ENCODE measurements at places on chromosomes 2 and 18.

- DNase-seq = peak; percentile 100
Measured at GRCh38 chr2:12819103-12819475, 102.4 kb downstream of the TRIB2 start.

DNA sequence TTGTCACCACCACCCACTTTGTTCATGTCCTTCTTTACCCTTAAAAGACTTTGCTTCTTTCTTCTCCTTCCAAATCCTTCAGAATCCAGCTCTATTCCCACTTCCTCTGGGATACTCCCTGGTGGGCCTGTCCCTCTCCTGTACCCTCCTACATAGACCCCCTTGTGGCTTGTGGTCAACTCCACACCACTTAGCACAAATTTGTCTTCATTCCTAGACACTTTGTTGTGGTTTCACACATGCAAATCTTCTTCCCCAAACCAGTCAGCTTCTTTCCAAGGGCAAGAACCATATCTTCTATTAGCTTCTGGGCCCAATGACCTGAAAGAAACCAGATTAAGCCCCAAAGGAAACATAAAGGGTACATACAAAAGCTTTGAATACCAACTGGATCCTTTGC, 342.4 kb downstream of the TNS1 start:
- DNase-seq = no peak

DNA sequence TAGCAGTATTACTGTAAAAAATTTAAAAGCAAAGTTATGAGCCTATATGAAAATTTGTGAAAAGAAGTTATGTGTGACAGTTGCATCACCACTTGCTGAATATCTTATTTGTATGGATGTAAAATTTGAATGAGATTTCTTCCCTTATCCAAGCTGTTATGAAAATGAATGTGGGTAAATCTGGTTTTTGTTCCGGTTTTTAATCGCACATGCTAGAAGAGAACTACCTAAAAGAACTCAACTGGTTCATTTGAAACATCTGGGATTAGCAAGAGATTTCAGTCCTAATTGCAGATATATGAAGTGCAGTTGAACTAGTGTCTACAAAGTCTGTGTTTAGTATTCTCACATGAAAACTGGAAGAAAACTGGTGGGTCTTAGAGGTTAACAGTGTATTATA, 467.1 kb upstream of the SPHKAP start:
- DNase-seq = no peak

DNA sequence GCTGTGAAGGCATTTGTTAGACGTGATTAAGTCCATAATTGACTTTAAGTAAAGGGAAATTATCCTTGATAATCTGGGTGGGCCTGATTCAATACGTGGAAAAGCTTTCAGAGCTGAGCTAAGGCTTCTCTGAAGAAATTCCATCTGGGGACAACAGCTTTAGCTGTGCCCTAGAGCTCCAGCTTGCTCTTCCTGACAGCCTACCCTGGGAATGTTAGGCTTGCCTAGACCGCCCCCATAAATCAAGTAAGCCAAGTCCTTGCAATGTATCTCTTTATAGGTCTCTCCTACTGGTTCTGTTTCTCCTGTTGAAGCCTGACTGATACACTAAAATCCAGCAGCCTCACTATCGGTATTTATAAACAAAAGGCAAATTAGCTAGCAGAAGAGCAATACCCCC, 160.0 kb downstream of the STK39 start:
- DNase-seq = no peak

- DNase-seq = no peak
Measured at GRCh38 chr18:37419866-37420265, 145.7 kb downstream of the CELF4 start.

DNA sequence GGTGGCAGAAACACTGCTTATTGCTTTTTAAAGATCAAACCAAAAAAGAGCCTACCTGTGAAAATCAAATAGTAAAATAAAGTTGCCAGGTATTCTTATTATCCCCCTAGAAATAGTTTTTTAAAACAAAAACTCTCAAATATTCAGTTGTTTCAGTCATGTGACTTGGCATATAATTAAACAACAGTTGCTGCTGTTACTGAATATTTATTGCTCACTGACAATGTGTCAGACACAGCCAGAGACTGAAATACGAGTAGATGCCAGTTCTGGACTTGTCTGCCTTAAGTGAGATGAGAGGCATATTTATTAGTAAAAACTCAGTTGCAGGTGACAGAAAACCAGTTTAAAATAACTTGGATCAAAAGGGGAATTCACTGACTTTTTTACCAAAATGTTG, 106.0 kb upstream of the RAB12 start:
- no peak for DNase-seq

- no peak for DNase-seq
Measured at GRCh38 chr18:12377556-12378197, 650 bp upstream of the AFG3L2 start.

DNA sequence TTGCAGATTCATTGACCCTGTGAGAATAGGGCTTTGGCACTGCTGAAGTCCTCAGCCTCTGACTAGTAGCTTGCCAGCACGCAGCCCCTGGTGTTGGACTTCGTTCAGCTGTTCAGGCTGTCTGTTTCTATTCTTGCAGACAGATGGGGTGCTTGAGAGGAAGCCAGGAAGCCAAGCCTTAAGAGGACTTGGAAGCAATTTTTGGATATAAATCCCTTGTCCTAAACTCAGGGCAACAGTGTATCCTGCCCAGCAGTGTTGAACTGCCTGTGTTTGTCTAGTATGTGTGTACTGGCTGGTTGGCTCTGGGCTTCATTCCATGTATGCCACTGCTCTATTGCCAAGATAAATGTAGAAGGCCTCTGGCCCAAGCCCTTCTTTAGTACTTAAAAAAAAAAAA, 108.6 kb downstream of the COMMD1 start:
- DNase-seq = peak; percentile 88

- DNase-seq = peak; percentile 66
Measured at GRCh38 chr2:227849906-227850305, 21.5 kb upstream of the DAW1 start.

GRCh38 chr2:33236482-33237385, 239.7 kb upstream of the RASGRP3 start:
- peak; percentile 49 for DNase-seq

- peak; percentile 66 for DNase-seq
Measured at GRCh38 chr2:109438773-109439389, 174.9 kb downstream of the SEPTIN10 start.

DNA sequence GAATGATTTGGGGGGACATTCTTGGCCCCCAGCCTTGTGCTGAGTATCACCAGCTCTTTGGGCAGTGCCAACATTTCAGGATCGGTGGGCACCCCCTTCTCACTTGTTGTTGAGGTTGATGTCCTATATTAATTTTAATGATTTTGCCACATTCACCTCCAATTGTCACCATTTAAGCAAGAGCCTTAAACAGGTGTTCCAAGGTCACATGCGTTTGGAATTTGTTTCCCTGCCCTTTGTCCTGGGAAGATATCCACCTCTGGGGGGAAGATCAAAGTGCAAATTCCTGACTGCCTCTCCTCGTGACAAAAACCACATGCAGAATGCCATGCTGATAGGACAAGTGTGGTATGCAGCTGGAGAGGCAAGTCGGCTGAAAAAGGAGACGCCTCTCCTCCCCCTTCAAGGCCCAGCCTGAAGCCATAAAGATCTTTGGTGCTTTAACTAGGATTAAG, 72.5 kb upstream of the ID2 start:
- no peak for DNase-seq

GRCh38 chr18:26317398-26317797, 91.2 kb downstream of the TAF4B start:
- peak; percentile 18 for DNase-seq

- DNase-seq = no peak
Measured at GRCh38 chr18:51278045-51278649, 80.7 kb upstream of the MEX3C start.

GRCh38 chr18:47996091-47996541, 65.7 kb upstream of the SMAD2 start:
- no peak for DNase-seq

DNA sequence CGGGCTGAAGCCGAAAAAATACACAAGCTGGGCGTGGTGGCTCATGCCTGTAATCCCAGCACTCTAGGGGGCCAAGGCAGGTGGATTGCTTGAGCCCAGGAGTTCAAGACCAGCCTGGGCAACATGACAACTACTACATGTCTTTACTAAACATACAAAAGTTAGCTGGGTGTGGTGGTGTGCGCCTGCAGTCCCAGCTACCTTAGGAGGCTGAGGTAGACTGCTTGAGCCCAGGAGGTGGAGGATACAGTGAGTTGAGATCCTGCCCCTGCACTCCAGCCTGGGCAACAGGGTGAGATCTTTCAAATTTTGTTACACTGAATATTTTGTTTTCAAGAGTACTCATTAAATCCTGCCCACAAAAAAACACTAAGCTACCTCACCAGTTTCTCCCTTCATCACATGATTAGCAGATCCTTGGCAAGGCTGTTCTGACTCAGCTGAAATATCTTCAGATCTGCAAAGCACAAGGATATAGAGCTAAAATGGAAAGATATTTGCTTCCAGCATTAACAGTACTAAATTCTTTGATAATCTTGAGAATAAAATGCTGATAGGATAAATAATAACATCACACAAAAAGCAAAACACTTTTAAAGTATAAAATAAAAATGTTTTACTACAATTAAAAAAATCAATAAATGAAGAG, 28.2 kb upstream of the MCM6 start:
- peak; percentile 54 for DNase-seq

GRCh38 chr2:62455957-62456692, 49.9 kb downstream of the TMEM17 start:
- peak; percentile 58 for DNase-seq

DNA sequence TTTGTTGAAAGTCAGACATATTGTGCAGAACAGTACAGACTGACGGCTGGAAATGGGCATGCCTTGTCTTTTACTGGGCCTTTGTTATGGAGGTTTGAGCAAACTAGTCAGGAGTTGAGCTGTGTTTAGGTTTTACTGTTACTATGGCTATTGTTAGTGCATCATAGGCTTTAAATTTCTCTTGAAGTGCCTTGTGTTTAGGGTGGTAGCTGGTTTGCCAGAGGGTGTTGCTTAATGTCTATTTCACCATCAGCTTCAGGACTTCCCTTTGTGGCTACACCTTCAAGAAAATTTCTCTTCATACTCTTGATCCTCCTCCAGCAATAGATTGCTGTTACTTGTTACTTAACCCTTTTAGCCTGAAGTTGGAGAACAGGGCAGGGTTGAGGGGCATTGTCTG, 104.6 kb downstream of the CAPN13 start:
- DNase-seq = peak; percentile 31

DNA sequence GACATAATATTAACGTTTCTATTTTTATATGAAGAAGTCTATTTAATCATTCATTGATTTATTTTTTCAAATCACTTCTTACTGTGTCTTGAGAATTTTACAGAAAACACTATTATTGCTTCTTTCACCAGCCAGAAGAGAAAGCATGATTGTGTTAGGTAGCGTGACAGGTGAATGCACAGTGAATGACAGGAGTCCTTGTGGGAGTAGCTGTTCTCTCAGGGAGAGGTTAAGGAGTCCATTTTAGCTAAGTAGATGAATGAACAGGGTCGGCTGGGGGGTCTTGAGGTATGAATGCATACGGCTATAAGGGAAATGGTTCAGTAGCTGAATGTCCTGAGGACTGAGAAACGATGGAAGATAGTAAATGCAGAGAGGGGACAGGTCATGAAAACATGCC, 56.2 kb downstream of the CTNNA2 start:
- no peak for DNase-seq

GRCh38 chr2:208358758-208359631, 47.6 kb upstream of the PTH2R start:
- peak; percentile 16 for DNase-seq

- no peak for DNase-seq
Measured at GRCh38 chr2:236932831-236933361, 152.8 kb upstream of the COPS8 start.

GRCh38 chr2:71499691-71500090, 46.3 kb downstream of the DYSF start:
- DNase-seq = no peak

GRCh38 chr2:198311020-198311419, 506.6 kb downstream of the PLCL1 start:
- DNase-seq = no peak

- peak; percentile 76 for DNase-seq
Measured at GRCh38 chr18:36095936-36096519, 28.7 kb upstream of the RPRD1A start.

GRCh38 chr2:215356948-215357461, 45.1 kb downstream of the ATIC start:
- DNase-seq = peak; percentile 78

GRCh38 chr2:6083136-6083535, 391.0 kb downstream of the SOX11 start:
- DNase-seq = no peak

DNA sequence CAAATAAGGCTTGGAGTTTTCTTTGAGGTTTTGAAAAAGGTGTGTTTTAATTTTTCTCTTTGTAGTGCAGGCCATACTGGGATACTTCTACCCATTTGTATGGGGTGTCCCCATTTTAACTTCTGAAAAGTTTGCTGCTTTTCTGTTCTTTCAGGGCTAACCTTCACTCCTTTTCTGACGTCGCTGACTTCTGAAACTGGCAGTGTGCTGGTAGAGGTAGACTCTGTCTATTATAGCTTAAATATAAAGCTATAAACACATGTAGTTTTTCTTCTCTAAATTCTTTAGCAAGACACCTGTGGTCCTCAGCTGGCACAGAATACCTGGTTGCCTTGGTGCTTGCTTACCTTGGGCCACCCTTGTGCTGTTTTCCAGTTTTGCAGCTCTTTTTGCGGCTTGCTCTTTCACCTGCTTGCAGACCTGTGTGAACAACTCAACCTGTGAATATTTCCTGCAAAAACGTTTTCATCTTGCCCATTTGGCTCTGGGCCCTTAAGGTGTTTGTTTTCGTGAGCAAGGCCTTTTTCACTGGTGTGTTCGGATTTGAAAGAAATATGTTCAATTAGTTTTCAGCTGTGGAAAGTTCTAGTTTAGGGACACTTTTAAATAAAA, 42.2 kb downstream of the PHLPP1 start:
- DNase-seq = no peak

DNA sequence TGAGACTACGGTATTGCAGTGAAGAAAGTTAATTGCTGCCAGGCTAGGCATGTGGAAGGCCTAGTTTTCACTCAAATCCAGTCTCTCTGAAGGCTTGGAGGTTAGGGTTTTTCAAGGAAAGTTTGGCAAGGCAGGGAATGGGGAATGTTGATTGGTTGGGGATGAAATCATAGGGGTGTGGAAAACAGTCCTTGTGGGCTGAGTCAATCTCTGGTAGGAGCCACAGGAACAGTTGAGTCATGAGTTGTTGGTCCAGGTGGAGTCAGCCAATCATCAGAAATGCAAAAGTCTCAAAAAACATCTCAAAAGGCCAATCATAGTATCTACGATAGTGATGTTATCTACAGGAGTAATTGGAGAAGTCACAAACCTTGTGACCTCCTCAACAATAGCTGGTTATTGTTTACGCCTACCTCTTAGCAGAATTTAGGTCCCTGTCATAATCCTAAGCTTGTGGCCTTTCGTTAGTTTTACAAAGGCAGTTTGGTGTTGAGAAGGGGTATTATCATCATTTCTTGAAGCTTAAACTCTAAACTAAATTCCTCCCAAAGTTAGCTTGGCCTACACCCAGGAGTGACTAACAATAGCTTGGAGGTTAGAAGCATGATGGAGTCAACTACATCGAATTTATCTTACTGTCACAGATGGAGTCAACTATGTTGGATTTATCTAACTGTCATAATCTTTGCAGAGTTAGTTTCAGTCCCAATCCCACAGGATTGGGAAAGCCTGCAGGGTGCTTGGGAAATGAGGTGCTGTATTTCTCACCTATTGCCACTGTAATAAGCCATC, 33.7 kb upstream of the APCDD1 start:
- DNase-seq = peak; percentile 78

- DNase-seq = no peak
Measured at GRCh38 chr2:217971166-217971565, 31.6 kb downstream of the TNS1 start.

GRCh38 chr2:121483021-121483420, 47.7 kb upstream of the RNU4ATAC start:
- no peak for DNase-seq
